ENCODE measurements at places on chromosomes 11 and 22.

GRCh38 chr11:2534957-2535672 is 90.3 kb downstream of the KCNQ1 start:
- DNase-seq, result no peak

DNA sequence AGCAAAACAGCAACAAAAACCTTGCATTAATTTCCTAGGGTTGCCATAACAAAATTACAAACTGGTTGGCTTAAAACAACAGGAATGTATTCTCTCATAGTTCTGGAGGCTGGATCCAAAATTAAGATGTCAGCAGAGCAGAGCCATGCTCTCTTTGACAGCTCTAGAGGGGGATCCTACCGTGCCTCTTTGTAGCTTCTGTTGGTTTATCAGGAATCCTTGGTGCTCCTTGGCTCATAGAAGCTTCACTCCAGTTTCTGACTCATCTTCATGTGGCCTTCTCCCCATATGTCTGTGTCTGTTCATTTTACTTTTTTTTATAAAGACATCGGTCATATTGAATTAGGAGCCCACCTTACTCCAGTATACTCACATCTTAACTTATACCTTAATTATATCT is 90.5 kb upstream of the POU2AF2 start:
- no peak for DNase-seq

DNA sequence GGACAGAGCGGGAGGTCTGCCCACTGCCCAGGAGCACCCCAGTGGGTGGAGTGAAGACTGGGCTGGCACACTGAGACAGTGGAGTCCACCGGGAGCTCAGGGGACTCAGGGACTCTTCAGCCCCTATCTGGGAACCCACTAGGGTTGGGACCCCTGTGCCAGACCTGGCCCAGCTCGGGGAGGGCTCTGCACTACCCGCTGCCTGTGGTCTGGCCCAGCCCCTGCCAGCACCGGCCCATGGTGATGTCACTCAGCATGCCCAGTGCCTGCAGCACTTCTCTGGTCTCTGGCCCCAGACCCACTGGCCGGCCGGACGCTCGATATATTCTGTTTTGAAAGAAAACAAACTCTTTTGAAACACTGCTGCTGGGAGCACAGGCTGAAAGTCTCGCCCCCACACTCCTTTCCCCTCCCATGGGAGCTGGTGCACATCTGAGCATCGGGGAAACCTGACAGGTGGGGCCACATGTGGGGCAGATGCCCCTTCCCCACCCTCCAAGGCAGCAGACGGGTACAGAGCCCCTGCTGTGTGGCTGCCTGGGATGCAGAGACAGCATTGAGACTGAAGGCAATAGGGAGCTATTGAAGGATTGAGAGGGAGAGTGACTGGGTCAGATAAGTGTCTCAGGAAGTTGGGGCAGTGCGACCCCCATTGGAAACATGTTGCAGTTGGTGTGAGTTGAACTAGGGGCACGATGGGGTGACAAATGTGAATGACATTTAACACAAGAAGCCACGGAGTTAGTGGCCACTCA is 62.9 kb downstream of the MYEOV start:
- no peak for DNase-seq

DNA sequence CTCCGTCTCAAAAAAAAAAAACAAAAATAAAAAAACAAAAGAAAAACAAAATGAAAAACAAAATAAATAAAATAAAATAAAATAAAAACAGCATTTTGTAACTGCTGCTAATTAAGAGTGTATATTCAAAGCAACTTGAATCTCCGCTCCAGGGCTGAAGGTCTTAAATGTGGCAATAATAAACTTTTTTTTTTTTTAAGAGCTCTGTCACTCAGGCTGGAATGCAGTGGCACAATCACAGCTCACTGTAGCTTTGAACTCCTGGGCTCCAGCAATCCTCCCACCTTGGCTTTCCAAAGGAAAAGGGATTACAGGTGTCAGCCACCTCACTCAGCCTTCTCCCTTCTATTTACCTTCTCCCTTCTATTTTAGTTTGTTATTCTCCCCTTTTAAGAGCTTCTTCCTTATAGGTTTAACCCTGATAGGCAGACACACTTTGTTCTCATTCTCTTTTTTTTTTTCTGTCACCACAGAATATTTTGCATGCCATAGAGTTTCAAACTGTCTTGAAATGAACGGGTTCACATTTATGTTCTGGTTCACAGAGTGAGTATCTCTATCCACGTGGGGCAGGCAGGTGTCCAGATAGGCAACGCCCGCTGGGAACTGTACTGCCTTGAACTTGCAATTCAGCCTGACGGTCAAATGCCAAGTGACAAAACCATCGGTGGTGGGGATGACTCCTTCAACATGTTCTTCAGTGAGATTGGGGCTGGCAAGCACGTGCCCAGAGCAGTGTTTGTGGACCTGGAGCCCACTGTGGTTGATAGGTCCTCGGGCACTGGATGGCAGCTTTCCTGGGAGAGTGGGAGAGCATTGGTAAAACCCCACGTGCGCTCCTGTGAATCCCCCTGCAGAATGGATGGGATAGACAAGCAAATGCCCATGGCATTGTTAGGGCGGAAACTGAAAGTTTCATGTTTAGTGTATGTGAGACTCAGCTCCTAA is 19.4 kb downstream of the LRRC74B start:
- DNase-seq, result no peak

GRCh38 chr11:75667255-75667830 is 1.5 kb downstream of the MAP6 start:
- no peak for DNase-seq

DNA sequence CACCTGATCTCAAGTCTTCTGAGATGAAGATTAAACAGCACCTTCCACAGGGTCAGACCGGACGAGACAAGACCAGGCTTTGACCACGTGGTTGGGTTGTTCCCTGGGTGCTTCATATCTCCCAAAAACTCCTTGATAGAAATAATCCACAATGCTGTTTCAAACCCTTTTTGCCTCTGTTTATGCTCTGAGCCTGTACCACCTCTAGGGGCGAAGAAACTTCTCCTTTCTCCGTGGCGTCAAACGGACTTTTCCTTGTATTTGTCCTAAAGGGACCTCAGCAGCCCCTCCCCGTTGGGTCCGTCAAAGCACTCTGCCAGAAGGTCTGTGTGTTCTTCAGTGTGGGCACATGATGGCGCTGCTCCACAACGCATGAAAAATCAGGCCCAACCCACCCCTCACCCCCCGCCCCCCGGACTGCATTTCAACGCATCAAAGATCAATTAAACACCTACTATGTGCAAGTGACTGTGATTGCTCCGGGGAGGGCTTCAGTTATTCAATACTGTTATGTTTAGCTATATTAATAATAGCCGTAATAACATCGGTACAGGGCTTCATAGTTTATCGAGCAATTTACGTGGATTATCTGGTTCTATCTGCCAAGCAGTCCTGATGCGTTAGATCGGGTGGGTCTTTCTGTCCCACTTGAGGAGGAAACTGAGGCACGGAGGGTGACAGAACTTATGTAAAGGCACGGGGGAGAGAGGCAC is 17.3 kb upstream of the EIF3D start:
- peak; percentile 48 for DNase-seq

DNA sequence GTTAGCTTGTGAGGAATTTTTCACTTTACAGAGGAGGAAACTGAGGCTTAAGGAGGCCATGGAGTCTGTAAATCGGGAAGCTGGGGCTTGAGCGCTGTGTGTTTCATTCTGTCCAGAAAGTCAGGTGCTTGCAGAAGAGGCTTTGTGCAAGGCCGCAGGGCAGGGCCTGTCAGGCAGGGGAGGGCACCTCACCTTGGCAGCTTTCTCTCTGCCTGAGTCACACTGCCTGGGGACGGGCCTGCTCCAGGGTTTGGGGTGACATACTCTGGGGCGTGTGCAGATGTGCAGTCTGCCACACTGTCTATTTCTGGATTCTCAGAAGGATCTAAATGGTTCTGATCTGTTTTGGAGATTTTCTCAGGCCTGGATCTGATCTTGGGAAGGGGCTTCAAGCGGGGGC is 8.4 kb downstream of the INCENP start:
- no peak for DNase-seq

GRCh38 chr22:44665115-44665514 is 36.9 kb upstream of the PRR5 start:
- no peak for DNase-seq

GRCh38 chr22:30882974-30883533 is 85.5 kb downstream of the MORC2 start:
- no peak for DNase-seq

- no peak for DNase-seq
Measured at GRCh38 chr22:30224161-30224857, 22.2 kb downstream of the LIF start.

DNA sequence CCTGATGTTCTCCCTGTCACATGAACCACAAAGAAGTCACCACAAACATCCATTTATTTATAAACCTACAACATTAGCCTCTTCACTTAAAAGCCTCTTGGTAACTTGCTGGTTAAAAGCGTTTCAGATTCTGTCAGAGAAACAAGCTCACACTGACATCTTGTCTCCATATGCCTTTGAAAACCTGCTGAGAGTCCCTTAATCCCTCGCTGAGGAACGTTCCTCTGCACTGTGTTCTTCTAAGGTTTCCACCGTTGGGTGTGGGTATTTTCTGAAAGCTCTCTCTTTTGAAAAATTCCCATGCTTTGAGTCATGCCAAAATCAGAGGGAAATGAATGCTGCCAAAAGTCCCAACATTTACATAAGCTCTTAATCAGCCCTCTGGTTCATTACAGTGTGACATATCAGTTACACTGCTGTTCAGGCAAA is 149.8 kb downstream of the CCDC34 start:
- DNase-seq, result no peak

DNA sequence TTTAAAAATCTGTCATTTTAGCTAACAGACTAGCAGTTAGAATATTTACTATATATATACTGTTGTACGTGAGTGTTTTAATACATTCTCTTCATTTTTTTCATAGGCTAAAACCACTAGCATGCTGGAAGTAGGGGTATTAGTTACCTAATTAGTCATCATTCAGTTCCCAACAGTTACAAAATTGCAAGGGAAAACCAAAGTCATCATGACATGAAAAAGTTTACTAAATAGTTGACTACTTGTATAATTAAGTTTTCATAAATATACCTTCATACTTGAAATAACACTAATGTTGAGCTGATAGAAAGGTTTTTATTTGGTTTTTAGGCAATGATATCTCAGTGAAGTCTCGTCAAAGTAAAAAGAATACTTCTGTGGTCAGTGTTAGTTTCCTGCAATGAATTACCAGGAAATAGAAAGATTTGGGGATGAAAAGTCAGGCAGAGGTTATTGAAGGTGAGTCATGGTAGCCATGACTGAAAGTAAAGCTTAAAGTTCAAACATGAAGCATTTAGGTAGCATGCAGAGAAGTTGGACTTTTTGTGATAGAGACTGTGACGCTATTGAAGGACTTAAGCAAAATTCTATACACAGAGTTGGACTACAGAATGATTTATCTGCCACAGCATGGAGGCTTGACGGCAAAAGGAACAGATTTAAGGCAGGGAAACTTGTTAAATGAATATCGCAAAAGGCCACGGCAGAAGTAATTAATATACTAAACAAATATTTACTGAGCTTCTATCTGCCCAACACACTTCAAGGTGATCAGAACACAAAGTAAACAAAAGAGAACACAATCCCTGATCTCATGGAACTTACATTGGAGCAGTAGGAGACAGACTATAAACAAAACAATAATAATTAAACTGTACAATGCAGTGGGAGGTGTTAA is 828.1 kb upstream of the FAT3 start:
- DNase-seq, result no peak

DNA sequence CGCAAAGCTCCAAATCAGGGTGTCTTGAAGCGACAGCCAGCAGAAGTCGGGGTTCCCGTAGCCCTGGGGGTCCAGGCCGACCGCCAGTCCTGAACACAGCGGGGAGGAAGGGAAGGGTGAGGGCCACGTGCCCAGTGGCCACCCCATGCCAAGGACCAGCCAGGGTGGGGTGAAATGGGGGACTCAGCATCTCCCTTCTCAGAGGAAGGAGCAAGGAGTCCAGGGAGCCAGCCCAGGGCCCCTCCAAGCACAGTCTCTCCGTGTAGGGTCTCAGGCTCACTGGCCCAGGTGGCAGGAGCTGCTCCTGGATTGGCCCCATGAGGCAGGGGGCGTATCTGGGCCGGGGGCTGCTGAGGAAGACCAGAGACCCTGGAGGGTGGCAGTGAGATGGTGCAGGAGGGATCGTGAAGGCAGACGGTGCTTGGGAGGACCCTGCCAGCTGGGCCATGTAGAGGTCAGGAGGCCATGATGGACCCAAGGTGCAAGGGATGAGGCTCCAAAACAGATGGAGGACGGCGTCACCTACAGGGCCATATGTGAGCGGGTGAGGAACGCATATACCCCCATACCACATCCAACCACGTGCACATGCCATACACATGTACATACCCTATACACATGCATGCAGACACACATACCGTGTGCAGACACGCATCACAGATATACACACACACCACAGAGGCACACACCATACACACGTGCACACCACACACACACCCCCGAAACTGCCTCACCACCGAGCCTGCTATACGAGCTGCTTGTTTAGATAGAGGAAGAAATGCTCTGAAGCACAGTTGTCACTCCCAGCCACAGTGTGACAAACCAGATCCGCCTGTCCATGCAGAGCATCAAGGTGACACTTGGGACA is 34.4 kb downstream of the TRMU start:
- DNase-seq, result no peak

DNA sequence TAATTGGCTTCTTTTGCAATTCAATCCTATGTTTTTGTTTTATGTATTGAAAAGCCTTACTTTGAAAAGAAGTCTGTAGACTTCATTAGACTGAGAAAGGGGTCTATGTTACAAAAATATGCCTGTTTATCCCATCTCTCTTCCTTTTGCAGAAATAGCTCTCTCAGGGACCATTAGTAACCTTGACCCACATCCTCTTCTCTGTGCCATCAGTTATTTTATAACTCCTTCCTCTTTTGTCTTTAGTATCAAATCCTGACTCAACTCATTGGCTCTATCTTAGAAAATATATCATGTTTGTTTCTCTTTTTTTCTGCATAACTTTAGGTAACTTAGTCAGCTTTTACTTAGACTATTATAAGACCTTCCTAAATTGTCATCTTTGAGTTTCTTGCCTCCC is 20.3 kb downstream of the ZC3H12C start:
- DNase-seq, result no peak

GRCh38 chr11:32255841-32256240 is 165.0 kb downstream of the RCN1 start:
- DNase-seq, result no peak

GRCh38 chr11:61486011-61486620 is 22.4 kb upstream of the LRRC10B start:
- no peak for DNase-seq

- peak; percentile 68 for DNase-seq
Measured at GRCh38 chr11:61516675-61517572, 8.4 kb downstream of the LRRC10B start.

DNA sequence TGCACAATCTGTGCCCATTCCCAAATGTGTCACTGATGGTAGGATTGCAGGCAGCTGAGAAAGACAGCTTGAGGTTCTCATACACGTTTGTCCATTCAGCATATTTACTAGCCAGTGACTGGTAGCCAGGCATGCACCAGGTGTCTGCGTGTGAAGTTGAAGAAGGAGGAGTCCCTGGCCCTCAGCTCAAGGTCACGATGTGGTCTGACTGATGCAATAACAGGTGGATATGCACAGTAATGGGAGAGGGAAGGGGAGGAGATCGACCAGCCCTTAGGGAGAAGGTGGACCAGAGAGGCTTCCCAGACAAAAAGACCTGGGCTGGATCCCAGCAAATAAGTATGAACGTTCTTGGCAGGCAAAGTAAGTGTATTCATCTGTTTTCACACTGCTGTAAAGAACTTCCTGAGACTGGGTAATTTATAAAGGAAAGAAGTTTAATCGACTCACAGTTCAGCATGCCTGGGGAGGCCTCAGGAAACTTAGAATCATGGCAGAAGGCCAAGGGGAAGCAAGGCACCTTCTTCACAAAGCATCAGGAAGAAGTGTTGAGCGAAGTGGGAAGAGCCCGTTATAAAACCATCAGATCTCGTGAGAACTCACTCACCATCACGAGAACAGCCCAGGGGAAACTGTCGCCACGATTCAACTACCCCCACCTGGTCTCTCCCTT is 96.0 kb downstream of the MN1 start:
- DNase-seq, result no peak

Measured in stimulated activated CD4-positive, alpha-beta T cell treated with anti-CD3 and anti-CD28 coated beads, Interleukin-2, amount 100 ng/mL, for 24 hours (primary cell).